ENCODE measurements at places on chromosomes 5 and 9.

DNA sequence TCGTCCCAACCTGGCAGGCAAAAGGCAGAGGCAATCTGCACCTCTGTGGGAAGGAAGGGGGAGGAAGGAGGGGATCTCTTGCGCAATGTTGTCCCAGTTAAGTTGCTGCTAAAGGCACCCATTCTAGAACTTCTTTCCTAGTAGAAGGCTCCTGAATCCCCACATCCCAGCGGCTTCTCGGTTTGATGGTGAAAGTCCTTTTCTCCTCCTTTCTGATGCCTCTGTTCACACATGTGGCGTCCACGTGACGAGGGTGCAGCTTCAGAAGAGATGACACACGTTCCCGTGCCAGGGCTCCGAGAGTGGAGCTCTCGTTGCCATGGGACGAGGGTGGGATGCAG, 96.9 kb upstream of the FCN2 start:
- no peak for DNase-seq

- no peak for DNase-seq
These were observed 12.9 kb downstream of the TRAF2 start for GRCh38 chr9:136899196-136899595.

- DNase-seq, result no peak
These were observed 43.7 kb upstream of the TTC1 start for GRCh38 chr5:159965031-159965837.

- DNase-seq, result no peak
These were observed 76.4 kb downstream of the ACER2 start for GRCh38 chr9:19485193-19485592.

DNA sequence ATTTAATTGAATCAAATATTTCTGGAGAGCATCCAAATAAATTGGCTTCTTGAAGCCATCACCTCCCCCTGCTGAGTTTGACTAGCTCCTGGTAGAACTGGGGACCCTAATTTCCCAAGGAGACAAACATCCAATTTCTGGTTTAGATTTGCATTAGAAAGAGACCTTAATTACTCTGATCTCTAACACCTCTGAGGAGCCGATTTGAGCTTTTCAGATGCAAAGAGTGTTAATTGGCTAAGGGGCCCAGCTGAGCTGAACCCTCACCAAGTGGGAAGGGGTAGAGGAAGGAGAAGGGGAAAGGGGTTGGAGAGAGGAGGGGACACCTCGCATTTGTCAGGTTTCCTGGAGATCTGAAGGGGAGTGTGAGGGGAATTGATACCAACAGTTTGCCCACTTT, 145.4 kb upstream of the SHB start:
- DNase-seq, result no peak

DNA sequence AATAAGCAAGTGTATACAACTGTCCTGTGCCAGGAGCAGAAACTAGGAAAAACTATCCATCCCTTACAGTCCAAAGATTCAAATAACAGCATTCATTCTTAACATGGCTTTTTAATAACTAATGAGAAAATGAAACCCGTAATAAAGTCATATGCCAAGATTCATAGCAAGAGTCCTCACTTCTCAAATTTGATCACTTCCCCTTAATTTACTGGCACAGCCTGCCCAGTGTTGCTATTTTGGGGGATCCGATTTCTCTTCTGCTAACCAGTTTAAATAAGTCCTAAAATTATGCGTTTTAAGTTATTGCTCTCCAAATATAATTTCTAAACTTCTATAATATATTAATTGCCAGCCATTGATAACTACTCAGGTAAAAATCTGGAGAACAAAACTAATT, 177.0 kb upstream of the PTGER4 start:
- no peak for DNase-seq
